ENCODE measurements at places on chromosomes 1 and 21.

DNA sequence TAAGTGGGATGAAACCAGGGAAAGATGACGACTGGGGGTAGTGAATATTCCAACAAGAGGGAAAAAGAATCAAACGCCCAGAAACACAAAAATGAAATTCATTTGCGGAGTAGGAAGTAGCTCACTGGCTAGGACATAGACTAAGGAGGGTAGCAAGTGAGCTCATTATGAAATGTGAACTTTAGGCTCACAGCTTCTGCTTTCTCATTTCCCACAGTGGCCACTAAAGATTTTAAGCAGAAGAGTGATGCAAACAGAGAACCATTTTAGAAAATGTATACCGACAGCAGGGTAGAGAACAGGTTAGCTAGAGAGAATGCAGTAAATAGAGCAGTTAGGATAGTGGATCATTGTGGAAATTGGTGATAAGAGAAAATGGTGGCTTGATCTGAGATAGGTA, 3.5 kb downstream of the CD48 start:
- no peak for DNase-seq

DNA sequence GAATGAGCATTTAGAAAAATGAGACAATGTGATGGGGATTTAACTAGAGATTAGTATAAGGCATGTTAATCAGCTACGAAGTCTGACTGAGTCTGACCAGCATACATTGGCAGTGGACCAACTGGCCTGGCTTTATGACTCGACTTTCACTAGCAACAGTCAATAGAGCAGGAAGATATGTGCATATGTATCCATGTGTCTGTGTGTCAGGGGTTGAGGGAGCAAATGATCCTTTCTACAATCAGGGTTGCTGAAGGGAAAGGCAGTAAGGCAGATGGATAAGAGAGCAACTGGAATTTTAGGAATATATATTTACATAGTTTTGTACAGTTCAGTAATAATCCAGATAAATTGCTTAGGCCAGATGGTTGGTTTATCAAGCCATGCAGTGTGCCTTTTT, 645.6 kb downstream of the PLA2G4A start:
- DNase-seq, result no peak

- no peak for DNase-seq
Observed at GRCh38 chr1:18190598-18190997, 83.0 kb downstream of the IGSF21 start.

DNA sequence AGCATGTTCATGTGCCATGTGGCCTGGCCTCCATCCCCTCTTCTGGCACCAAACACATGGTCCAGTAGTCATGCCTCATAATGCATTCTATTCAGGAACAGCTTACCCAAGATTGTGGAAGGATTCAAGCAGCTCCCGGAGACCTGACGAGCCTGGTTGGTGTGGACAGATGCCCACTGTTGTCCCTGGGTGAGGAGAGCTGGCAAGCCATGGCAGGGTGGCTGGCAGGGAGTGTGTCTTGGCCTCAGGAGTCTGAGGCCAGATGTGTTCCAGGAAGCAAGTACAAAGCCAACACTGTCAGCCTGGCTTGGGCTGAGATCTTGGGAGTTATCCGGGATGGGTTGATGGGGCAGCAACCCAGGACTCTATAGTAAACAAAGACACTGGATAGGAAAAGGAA, 7.3 kb upstream of the FABP3 start:
- no peak for DNase-seq

DNA sequence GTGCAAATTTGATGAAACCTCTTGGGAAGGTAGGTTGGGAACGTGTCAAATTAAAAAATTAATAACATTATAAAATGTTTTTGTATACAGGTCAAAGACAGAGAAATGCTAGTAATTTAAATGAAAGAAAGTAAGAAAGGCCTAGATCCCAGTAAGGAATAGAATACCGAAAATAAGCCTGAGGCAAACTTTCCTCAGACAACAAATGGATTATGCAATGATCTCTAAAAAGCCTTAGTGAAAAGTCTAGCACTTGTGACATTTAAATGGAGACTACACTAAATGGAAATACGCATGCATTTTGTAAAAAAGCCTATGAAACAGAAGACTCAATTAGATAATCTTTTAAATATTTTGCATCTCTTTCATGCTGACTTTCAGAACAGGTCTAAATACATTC, 138.5 kb upstream of the ZNHIT6 start:
- DNase-seq, result no peak

- no peak for DNase-seq
Observed at GRCh38 chr1:182340233-182341058, 51.1 kb downstream of the GLUL start.

- no peak for DNase-seq
Observed at GRCh38 chr1:1318131-1318652, 6.3 kb downstream of the INTS11 start.

DNA sequence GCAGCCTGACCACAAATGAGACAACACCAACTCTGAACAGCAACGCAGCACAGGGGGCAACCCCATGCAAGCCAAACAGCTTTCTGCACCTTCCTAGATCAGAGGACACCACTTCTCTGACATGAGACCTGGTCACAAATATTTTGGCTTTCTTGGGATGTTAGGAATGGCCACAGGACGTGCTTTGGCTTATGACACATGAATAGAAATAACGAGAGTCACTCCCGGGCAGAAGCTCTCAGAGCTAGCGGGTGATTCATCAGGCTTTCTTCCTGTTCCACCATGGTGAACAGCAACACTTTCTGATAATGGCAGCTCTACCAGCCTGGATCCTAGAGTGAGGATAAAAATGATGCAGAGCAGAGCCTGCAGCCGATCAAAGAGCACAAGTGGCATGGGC, 39.4 kb downstream of the PAFAH2 start:
- no peak for DNase-seq

- no peak for DNase-seq
Observed at GRCh38 chr1:209134001-209134400, 449.5 kb upstream of the CAMK1G start.

DNA sequence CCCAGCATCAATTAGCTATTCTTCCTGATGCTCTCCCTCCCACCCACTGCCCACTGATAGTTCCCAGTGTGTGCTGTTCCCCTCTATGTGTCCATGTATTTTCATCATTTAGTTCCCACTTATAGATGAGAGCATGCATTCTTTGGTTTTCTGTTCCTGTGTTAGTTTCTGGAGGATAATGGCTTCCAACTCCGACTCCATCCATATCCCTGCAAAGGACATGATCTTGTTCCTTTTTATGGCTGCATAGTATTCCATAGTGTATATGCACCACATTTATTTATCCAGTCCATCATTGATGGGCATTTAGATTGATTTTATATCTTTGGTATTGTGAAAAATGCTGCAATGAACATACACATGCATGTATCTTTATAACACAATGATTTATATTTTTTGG, 30.2 kb downstream of the DISC1 start:
- DNase-seq, result no peak

- DNase-seq, result no peak
Observed at GRCh38 chr1:235291599-235292091, 36.3 kb downstream of the ARID4B start.

- DNase-seq, result no peak
Observed at GRCh38 chr1:230715510-230715909, 1.6 kb upstream of the AGT start.

- DNase-seq, result no peak
Observed at GRCh38 chr1:178341261-178341956, 155.4 kb downstream of the CLEC20A start.

- no peak for DNase-seq
Observed at GRCh38 chr1:235997049-235997448, 67.8 kb downstream of the NID1 start.

- DNase-seq, result no peak
Observed at GRCh38 chr1:222991908-222992307, 151.1 kb downstream of the TLR5 start.

- DNase-seq, result no peak
Observed at GRCh38 chr1:96370757-96371156, 350.8 kb upstream of the PTBP2 start.

GRCh38 chr21:45965084-45965809, 16.3 kb upstream of the COL6A1 start:
- DNase-seq, result no peak

- no peak for DNase-seq
Observed at GRCh38 chr1:227913764-227914721, 33.7 kb downstream of the WNT9A start.

- no peak for DNase-seq
Observed at GRCh38 chr1:245776139-245776538, 621.4 kb downstream of the KIF26B start.

DNA sequence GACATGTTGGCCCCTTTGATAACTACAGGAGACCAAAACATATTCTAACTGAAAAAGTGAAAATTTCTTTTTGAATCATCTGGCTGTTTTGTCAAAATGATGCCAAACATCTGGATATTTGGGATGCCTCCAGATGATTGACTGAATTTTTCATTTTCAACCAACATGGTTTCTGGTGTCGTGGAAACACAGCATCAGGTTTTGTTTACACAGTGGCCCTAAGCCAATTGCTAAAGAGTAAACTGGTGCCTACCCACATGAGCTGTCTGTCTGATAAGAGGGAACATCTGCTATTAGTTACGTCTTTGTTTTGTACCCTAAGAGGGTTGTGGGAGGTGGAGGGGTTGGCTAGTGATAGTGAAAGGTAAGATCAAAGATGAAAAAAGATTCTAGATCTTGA, 204.8 kb downstream of the KCNK2 start:
- DNase-seq, result no peak

DNA sequence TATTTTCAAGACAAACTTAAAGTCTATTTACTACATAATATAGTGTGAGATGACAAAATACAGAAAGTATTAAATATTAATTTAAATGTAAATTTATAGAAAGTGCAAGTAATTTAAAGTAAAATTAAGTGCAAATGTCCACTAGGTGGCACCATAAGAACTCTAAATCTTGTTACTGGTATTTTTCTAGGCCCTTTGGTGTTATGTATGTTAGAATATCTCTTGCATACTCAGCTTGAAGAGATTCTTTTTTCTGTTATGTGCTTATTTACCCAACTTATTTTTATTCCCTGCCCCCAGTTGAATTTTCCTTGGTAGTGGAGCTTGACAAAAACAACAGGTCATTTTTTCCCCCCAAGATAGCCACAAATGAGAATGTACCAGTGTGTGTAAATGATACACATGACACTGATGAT, 71.5 kb downstream of the RPS6KC1 start:
- no peak for DNase-seq

DNA sequence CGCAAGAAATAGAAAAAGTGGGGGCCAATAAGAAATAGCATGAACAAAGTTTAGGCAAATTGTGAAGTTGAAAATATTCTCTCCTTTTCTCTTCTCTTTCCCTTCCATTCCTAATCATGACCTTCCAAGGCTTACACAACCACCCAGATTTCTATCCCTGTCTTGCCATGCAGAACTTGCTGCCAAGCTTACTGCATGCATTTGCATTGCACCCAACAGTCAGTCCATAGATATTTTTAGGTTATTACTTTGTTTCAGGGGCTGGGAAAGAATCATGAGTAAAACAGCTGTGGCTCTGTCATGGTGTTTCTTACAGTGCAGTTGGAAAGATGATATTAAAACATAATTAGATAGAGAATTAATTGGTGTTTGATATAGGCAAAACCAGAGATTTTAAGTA, 219.4 kb downstream of the PTGER3 start:
- DNase-seq, result no peak

GRCh38 chr1:159088050-159088449, 11.5 kb upstream of the AIM2 start:
- no peak for DNase-seq

DNA sequence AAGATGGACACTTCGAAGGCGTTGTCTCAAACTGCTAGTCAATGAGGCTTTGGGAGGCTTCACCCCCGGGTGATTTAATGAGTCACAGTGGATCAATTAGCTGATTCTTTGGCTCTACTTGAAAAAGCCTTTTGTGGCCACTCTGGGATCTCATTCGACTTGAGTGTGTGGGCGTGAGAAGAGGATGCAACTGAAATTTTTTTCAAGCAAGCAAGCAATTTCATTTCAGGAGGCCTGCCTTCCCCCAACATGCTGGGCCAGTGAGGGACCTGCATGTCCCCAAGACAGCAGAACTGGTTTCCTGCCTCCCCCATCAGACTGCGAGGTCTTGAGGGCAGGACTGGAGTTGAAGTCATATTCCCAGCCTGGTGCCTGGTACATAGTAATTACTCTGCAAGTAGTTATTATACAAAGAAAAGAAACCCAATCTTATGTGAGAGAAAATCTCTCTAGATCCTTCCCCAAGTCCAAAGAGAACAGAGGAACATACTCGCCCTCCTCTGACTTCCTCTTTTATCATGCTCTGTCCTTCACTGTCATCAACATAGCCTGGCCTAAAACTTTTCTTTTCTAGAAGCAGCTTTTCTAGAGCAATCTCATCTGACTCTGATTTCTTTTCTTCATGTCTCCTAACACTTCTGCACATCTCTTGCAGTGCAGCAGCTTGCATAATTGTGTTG, 22.7 kb downstream of the SYT6 start:
- no peak for DNase-seq

DNA sequence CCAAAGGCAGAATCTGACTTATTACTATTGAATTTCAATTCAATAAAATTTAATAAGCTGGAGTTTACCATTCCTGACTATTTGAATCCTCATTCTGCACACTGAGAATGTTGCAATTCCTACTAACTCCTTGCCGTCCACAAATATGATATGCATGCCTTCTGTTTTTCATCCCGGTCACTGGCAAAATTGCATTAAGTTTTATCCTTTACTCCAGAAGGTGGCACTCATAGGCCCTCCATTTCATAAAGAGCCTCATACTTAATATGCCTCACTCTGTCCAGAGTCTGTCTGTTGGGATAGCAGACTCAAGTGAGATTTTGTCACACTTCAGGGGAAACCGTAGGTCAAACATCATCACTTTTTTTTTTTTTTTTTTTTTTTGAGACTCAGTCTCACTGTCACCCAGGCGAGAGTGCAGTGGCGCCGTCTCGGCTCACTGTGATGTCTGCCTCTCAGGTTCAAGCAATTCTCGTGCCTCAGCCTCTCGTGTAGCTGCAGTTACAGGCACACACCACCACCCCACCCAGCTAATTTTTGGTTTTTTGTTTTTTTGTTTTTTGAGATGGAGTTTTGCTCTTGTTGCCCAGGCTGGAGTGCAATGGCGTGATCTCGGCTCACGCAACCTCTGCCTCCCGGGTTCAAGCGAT, 27.3 kb downstream of the F11R start:
- no peak for DNase-seq

DNA sequence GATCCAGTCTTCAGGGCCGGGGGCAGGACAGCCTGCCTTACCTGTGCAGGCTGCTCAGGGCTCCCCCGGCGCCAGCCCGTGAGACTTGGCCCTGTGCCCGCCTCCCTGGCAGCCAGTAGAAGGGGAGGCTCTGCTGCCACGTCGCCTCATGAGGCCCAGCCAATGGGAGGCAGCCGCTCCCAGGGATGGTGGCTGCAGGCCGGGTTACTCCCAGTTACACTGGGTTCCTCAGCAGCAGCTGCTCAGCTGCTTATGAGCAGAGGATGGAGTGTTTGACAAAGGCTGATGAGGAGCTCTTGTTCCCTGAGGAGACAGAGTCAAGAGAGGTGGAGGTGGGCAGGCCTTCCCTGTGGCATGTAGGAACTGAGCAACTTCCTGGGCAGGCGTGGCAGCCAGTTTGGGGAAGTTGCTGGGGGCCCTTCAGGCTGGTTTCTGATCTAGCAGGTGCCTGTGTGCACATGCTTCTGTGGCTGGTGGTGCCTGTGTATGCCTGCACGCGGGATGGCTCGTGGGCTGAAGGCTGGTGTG, 5.5 kb downstream of the MFSD2A start:
- no peak for DNase-seq

GRCh38 chr1:60461925-60462595, 388.5 kb upstream of the C1orf87 start:
- no peak for DNase-seq

- no peak for DNase-seq
Observed at GRCh38 chr1:176172215-176172614, 34.9 kb downstream of the COP1 start.

All from NCI-H1930 (cell line).